ENCODE measurements at places on chromosomes 5 and 9.
A peak's percentile ranks its signal among the peaks of the same experiment; 100 is the strongest.

DNA sequence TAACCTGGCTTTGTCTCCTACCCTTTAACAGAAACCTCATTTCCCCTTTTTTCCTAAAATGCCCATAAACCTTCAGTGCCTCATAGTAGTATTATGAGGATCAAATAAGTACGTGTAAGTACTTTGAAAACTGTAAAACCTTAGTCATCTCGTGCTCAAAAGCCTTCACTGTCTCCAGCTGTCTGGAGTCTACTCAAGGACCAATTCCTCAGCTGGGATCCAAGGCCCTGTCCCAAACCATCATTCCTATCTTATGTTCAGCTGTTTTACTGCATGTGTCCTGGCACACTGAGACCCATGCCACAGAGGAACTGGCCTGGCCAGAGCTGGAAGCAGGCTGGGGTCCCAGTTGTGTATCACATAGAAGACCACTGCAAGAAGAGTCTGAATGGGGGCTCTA lies 15.9 kb downstream of the ADAMTSL1 start:
- no peak for DNase-seq

GRCh38 chr5:16727755-16728325 lies 111.0 kb upstream of the RETREG1 start:
- no peak for DNase-seq

GRCh38 chr9:134961331-134962064 lies 43.8 kb upstream of the FCN1 start:
- no peak for DNase-seq

GRCh38 chr5:159091596-159092331 lies 8.0 kb downstream of the EBF1 start:
- no peak for DNase-seq

GRCh38 chr5:60886158-60886557 lies 42.1 kb upstream of the ELOVL7 start:
- DNase-seq, result no peak

- peak; percentile 17 for DNase-seq
Measured at GRCh38 chr5:2017540-2018389, 135.0 kb upstream of the IRX4 start.
